ENCODE measurements at places on chromosomes 6 and 20.

DNA sequence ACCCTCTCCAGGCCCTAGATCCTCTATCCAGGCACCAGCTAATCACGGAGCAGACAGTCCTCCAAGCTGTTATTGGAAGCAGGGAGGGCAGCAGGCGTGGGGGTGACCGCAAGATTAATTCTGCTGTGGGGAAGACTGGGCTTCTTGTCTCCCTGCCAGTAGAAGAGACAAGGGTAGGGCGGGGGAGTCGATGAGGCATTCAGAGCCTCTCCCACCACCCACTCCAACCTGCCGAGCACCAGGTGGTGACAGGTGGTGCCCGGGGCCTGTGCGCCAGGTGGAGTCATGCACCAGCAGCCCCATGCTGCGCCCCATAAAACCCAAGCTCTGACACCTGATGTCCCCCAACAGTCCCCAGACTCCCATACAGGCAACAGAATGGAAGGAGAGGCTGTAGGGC, 89.6 kb downstream of the CDH22 start:
- no peak for DNase-seq

DNA sequence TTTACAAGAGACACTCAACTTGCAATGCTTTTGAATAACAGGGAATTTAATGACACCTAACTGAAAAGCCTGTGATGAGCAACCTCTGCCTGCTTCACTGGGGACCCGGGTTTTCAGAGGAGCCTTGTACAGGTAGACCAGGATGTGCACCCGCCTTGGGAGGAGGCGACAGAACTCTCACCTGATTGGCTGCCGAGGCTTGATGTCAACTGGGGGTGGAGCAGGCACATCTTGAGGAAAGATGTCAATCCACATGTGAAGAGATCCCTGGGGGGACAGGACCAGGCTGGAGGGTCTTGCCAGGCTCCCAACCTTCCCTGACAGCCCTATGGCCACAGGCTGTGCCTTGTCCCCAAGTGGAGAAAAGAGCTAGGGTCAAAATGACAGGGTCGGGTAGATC, 19.8 kb downstream of the ERGIC3 start:
- no peak for DNase-seq

DNA sequence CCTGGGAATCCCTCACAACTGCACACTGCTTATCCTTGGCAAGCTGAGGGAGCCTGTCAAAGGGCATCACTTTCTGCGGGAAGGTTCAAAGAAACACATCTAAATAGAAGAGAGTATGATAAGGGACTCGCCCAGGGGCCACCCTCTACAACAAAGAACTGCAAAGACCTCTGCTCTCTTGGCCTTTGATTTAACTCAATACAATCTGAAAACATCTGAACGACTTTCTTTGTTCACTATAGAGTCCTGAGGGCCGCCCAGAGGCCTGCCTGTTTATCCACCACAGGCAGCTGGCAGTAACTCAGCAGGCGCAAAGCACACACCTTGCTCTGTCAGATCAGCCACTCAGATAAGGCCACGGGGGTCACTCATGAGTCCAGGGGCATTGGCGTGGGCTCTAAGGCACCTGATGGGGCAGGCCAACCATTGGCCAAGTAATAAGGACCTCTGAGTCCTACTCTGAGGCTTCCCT, 139.3 kb downstream of the UNC5CL start:
- no peak for DNase-seq

DNA sequence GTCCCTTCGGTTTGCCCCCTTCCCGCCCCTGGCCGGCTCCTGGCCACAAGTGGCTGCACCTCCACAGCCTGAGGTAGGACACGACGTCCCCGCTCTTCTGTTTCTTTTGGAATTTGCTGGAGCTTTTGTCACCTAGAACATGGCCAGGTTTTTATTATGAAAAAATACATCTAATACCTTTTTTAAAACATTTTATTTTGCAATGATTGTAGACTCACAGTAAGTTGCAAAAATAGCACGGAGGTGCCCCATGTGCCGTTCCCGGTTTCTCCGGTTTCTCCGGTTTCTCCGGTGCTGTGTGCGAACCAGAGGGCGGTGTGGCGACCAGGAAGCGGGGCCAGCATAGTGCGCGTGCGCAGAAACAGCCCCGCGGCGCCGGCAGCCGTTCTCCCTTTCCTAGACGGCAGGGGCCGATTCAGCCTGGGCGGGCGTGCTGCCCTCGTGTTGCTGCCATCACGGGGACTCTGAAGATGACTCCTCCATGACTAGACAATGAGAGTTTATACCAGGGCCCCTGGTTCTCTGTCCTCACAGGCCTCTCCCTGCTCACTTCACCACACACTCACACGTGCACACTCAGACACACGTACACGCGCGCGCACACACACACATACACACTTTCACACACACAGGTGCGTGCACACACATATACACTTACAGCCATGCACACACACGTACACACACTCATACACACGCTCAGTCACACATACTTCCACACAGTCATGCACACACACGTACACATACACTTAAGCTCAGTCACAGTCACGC, 102.1 kb downstream of the TMEM242 start:
- peak; percentile 76 for DNase-seq

DNA sequence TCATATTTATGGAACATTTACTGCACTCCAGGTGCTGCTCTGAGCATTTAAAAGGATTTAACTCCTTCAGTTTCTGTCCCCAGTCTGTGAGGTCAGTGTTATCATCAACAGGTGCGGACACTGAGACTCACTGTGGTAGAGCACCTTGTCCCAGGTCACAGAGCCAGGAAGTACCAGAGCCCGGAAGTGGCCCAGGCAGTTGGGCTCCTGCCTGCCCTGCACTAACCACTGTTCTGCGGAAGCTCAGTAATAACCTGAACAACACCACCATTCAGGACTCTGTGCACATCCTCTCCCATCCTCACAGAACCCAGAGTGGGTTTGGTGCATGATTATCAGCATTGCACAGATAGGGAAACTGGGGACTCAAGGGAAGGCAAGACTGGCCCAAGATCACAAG, 16.8 kb upstream of the SIRPG start:
- DNase-seq: no peak
